ENCODE measurements at places on chromosomes 16 and 17.

GRCh38 chr16:53886482-53887378 is 182.8 kb downstream of the FTO start:
- DNase-seq, result no peak

DNA sequence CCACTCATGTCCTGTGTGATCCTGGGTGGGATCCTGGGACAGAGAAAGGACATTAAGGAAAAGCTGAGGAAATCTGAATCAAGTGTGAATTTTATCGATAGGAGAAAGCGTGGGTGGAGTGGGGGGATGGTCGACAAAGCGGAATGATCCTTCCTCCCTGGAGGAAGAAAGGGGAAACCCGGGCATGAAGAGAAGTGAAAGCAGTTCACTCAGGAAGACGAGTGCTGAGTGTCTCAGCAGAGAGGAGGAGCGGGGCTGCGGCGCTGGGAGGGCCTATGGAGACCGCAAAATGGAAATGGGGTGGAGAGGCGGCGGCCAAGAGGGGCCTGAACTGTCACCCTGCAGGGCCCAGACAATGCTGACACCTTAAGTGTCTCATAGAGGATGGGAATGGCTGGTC is 8.7 kb downstream of the ZDHHC7 start:
- no peak for DNase-seq

- no peak for DNase-seq
Observed at GRCh38 chr17:83004791-83005380, 74.5 kb upstream of the METRNL start.

GRCh38 chr17:29458066-29458465 is 67.9 kb downstream of the TAOK1 start:
- no peak for DNase-seq

DNA sequence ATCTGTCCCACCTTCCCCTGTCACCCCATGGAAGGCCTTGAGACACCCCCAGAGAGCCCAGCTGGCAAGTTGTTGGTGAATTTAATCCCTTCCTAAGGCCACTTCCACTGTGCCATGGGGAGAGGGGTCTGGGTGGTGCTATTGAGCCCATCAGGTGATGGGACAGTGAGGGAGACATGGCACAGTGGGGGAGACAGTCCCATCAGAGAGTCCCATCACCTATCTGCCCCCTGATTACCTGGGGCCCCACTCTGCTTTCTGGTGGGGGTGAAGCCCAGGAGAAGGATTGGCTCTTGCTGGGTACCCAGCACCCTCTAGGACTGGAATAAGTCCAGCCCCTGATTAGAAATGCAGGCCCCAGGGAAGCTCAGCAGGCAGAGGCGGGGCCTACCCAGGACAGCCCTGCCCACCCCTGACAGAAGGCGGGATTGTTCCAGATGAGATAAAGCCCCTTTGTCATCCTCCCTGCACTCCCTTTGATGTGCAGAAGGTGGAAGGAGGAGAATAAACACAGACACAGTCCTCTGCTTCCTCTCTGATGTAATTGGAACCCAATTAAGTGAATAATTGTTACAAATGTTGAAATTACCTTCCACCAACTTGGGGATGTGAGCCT is 18.9 kb downstream of the TMEM132E start:
- DNase-seq, result peak; percentile 54

GRCh38 chr17:74237321-74237720 is 23.9 kb downstream of the TTYH2 start:
- no peak for DNase-seq

- no peak for DNase-seq
Observed at GRCh38 chr17:77901481-77901880, 57.0 kb upstream of the TNRC6C start.

DNA sequence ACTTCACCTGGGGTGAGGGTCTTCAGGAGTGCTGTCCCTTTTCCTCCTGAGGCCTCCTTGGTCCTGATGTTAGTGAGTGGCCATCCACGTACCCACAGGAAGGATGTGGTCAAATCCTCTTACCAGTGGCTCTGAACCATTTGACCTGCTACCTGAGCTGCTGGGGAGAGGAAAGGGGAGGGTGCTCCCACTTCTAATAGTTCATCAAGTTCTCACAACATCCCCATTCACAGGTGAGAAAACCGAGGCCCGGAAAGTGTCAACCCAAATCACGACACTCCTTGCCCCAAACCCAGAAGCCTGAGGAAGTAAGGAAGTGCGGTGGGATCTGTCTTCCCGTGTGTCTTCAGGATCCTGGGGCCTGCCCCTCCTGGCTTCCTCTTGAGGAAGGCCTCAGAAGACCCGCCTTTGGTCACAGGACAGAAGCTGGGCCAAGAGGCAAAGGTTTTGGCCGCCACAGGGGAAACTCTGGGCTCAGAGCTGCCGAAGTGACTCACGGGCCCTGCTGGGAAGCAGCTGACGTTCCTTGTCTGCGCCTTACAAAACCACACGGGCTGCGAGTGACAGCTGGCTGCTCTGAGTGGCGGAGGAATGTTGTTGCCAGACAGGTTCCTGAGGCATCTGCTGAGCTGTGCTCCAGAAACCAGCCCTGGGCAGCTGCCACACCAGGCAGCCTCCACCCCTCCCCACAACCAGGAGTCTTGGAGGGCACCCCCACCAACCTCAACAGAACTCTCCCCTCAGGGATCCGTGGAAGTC is 13.9 kb upstream of the KIFC3 start:
- DNase-seq, result no peak

DNA sequence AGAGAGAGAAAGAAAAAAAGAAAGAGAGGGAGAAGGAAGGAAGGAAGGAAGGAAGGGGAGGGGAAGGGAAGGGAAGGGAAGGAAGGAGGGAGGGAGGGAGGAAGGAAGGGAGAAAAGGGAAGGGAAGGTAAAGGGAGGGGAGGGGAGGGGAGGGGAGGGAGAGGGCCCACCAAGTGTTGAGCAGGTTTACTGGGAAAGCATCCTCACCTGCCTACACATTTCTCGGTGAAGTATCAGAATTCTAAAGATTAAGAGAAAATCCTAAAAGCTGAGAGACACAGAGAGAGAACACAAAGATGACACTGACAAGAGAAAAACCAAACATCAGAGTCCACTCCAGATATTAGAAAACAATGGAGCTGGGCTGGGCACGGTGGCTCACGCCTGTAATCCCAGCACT is 12.3 kb upstream of the CMTM3 start:
- DNase-seq, result no peak

- no peak for DNase-seq
Observed at GRCh38 chr16:73217654-73218053, 169.7 kb upstream of the ZFHX3 start.

- no peak for DNase-seq
Observed at GRCh38 chr16:8935989-8936388, 27.7 kb downstream of the USP7 start.

- DNase-seq, result no peak
Observed at GRCh38 chr17:79292501-79292900, 217.9 kb downstream of the ENGASE start.

GRCh38 chr17:19546289-19547065 is 12.8 kb downstream of the SLC47A1 start:
- peak; percentile 31 for DNase-seq

- no peak for DNase-seq
Observed at GRCh38 chr16:65689726-65690125, 567.9 kb upstream of the CDH11 start.

- no peak for DNase-seq
Observed at GRCh38 chr17:75260641-75261335, 618 bp downstream of the GGA3 start.

DNA sequence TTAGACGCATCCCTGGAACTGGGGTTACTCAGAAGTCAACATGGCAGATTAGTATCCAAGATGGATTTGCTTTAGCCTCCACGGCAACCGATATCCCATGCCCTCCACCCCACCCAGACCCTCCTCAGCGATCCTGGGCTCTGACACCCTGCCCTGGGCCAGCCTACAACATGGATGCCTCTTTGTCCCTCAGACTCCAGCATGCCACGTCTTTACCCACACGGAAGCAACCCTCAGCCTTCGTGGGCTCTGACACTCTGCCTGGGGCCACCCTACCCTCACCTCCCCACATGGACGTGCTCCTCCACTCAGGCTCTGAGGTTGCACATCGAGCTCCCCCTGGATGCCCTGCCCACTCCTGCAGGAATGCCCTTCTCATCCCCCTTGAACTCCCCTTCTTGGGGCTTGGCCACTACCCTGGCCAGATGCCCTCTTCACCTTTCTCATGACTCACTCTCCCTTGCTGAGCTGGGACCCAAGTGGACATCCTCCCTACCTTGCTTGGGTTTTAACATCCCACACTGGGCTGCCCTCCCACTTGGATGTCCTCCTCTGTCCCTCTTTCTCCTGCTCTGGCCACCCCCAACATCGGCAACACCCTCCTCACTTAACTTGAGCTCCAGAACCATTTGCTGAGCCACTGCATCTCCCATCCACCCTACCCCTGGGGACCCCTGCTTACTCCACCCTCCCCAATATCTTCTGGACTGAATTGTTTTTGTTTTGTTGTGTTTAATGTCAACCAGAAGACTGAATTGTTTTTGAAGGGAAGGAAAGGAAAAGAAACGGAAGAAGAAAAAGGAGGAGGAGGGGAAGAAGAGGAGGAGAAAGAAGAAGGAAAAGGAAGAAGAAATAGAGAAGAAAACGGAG is 18.3 kb upstream of the TMEM92 start:
- DNase-seq, result no peak

- no peak for DNase-seq
Observed at GRCh38 chr17:2386400-2387085, 14.3 kb downstream of the MNT start.

DNA sequence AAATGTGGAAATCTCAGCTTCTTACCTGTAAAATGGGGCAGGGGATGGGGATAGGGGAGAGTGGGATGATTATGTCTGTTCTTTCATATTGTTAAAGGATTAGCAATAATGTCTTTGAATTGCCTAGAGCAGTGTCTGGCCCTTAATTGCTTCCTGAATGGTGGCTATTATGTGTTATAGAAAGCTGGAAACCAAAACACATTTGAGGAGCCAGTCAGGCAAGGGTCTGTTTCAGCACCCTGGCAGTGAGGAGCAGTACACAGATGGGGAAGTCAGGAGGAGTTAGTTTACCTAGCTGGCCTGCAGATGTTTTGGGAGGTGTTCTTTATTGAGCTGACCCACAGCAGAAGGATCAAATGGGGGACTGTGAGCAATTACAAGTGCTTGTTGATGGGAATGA is 63.0 kb downstream of the NUP93 start:
- no peak for DNase-seq

GRCh38 chr16:80346111-80346632 is 194.6 kb upstream of the DYNLRB2 start:
- DNase-seq, result peak; percentile 11

DNA sequence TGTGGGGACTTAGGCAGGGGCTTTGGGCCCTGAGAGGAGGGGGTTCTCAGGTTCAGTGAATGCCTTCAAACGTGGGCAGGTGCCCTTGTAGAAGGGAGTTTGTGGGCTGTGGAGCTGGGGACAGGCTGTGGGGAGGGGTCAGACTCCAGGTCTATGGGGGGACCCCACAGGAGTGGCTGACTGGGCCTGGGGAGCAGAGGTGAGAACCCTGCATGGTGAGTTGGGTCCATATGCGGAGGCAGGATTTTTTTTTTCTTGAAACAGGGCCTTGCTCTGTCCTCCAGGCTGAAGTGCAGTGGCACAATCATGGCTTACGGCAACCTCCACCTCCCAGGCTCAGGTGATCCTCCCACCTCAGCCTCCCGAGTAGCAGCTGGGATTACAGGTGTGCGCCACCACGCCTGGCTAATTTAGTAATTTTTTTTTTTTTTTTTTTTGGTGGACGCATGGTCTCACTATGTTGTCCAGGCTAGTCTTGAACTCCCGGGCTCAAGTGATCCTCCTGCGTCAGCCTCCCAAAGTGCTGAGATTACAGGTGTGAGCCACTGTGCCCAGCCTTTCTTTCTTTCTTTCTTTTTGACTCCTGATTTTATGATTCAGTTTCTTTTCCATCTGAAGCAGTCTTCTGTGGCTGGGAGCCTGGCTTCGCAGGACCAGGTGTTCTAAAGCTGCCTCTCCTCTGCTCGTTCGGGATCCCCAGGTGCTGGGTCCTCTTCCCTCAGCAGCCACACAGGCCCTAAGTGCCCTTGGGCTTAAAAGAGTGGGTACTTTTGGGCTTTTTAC is 19.0 kb upstream of the ADCY7 start:
- no peak for DNase-seq

DNA sequence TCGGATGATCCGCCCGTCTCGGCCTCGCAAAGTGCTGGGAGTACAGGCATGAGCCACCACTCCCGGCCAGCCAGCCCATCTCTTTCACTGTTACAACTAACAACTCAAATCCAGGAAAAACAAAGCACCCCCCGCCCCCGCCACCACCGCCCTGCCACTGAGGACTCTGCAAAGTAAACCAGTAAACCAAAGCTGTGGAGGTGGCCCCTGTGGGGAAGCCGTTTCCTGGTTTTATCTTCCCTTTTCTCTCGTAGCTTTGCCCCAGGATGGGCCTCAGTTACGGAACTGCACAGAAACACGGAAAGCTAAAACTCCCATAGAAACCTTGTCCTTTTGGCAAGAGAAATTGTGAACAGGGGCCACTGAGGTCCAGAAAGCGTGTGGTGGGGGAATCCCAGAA is 17.5 kb downstream of the CHMP6 start:
- no peak for DNase-seq

Data from C1 segment of cervical spinal cord (tissue), 14 donors.